EL (cell line): ENCODE measurements at places on chromosomes 4 and X.
A peak's percentile ranks its signal among the peaks of the same experiment; 100 is the strongest.

- no peak for DNase-seq
Observed at GRCh38 chrX:114065577-114066223, 518.2 kb upstream of the HTR2C start.

DNA sequence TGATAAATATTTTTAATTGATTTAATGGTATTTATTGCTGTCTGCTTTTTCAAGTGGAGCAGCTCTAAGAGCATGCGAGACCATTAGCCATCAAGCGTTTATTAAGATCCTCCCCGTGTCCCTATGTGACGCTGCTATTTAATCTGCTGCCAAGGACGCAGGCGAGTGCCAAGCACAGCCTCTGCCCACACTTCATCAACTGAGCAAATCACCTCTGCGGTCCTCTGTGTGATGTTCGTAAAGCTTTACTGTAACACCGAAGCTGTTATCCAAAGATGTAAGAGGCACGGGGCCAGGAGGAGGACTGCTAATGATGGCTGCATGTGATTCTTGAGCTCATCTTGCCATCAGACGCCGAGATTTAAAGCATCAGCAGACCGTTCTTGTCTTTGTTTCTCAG, 79.5 kb downstream of the STOX2 start:
- DNase-seq: no peak

GRCh38 chr4:163343604-163344146, at the start of gene NPY5R:
Gene NPY5R (plus strand): TSS chr4:163343892. CDS start chr4:163350274, 6,382 bp downstream.
- no peak for DNase-seq

DNA sequence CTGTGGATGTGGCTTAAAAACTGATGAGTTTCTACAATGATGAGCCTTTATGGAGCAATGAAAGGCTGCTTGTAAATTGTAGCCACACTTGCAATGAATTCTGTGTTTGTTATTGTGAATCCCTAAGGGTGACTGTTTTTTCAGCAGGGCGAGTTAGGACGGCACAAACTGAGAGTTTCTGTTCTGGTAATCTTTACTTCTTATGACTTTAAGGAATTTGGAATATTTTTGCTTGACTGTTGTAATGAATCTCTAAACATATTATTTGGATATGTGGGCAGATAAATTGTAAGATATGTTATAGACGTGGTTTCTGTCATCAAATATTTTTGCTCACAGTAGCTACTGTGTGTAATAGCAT, 22.2 kb downstream of the RBPJ start:
- peak; percentile 38 for DNase-seq

DNA sequence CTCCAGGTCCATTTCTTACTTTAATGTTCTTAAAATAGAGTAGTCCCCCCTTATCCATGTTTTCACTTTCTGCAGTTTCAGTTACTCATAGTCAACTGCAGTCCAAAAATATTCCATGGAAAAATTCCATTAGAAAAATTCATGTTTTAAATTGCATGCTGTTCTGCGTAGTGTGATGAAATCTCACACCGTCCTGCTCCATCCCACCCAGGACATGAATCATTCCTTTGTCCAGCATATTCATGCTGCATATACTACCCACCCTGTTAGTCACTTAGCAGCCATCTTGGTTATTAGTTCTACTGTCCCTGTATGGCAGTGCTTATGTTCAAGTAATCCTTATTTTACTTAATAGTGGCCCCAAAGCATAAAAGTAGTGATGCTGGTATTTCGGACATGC, 5.4 kb upstream of the PDLIM5 start:
- peak; percentile 88 for DNase-seq

DNA sequence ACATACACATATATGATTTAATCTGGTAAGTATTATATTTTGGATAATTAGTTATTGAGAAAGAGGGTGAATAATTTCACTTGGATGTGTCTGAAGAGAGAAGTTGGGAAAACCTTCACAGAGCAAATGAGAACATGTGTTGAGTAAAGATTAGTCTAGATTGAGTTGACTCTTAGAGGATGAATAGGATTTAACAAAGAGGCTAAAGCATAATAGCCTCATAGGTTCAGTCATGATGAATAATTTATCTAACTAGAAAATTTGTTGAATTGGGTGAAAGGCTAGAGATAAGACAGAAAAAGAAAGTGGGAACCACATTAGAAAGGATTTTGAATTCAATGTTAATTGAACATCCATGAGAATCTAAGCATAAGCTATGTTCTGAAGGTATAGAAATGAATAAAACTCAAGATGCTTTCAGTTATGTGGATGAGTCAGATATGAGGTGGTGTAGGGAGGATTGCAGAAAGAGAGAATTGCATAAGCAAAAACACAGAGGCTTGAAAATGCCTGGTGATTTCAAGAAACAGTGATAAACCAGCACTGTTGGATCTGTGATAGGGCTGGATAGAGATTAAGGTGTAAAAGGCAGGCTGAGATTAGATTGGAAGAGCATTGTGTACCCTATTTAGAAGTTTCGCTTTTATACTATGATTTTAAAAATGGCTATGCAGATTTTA, 207.6 kb upstream of the NR3C2 start:
- no peak for DNase-seq

DNA sequence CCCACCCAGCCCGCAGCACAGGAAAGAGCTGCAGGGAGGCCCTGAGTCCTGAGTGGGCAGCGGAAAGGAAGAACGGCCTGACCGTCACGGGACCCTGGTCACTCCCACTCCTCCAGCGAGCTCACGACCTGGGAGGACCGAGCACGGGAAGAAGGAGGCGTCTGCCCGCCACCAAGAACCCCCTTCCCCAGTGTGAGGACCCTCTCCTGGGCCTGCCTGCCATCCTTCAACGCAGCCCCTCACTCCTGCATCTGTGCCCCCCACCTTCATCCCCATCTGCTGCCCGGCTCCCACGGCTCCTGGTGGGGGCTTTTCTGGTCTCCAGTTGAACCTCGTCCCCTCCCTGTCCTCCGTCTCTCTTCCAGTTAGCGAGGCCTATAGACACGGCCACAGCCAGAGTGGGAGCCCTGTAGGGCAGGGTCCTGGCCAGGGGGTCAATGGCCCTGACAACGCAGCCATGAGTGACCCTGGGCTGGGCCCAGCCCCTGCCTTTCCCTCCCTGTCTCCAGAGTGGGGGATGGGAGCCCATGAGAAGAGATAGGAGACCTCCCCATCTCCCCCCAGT, 41.3 kb upstream of the MXD4 start:
- DNase-seq: no peak

DNA sequence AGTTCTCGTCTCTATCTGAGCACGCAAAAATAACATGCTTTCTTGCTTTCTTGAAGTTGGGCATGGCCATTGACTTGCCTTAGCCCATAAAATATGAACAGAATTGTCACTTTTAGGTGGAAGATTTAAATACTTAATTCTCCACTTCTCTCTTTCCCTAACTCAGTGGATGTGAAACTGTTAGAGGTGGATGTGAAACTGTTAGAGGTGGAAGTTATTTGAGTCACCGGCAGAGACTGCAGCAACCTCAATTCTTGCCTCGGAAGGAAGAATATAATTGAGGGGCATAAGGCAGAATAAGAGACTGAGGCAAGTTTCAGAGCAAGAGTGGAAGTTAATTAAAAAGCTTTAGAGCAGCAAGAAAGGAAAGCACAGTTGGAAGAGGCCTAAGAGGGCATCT, 2.8 kb upstream of the PARM1 start:
- DNase-seq: no peak

- DNase-seq: peak; percentile 92
Observed at GRCh38 chr4:25795566-25796454, 67.0 kb downstream of the SEL1L3 start.

GRCh38 chrX:63475200-63475599, 124.1 kb upstream of the SPIN4 start:
- no peak for DNase-seq

- no peak for DNase-seq
Observed at GRCh38 chr4:112818594-112818965, 181.6 kb downstream of the LARP7 start.

DNA sequence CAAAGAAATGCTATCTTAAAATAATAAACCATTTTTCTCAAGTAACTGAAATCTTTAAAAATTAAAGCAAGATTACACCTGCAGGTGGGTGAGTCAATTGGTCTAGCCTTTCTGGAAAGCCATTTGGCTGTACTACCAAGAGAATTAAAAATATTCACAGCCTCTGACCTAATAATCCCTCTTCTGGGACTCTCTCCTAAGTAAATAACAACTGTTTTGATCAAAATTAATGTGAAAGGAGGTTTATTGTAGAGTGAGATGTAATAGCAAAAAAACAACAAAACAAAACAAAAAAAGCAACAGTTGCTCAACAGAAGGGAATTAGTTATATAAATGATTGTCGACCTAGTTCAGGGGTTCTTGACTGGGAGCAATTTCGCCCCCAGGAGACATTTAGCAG, 89.0 kb downstream of the GEMIN8 start:
- DNase-seq: no peak

DNA sequence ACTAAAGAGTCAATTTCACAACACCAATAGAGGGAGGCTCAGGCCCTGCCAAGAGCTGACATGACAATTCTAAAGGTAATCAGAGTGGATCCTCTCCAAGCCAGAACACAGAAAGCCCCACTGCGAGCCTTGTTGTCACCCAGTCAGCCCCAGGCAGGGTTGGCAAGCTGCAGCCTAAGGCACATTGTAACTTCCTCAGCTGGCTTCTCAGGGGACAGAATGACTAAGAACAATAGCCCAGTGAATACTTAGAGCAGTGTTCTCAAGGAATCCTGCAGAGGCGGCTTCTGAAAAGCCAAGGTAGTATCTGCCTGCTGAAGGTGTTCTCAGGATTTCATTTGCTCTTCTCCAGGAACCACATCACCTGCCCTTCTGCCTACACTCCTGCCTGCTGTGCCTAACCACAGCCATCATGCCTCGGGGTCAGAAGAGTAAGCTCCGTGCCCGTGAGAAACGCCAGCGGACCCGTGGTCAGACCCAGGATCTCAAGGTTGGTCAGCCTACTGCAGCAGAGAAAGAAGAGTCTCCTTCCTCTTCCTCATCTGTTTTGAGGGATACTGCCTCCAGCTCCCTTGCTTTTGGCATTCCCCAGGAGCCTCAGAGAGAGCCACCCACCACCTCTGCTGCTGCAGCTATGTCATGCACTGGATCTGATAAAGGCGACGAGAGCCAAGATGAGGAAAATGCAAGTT, at the start of gene MAGEB4:
MAGEB4 (plus strand) TSS at position 277 of the 692 bp plus-strand sequence; CDS start at position 413, 136 bp downstream.
- no peak for DNase-seq
